NCI-H524 treated with DMSO at 0.1 percent for 48 hours (cell line): ENCODE measurements at places on chromosomes 2 and 18.

- no peak for DNase-seq
Measured at GRCh38 chr18:77395953-77396352, 146.3 kb downstream of the GALR1 start.

- no peak for DNase-seq
Measured at GRCh38 chr2:45898819-45899218, 247.3 kb downstream of the PRKCE start.

DNA sequence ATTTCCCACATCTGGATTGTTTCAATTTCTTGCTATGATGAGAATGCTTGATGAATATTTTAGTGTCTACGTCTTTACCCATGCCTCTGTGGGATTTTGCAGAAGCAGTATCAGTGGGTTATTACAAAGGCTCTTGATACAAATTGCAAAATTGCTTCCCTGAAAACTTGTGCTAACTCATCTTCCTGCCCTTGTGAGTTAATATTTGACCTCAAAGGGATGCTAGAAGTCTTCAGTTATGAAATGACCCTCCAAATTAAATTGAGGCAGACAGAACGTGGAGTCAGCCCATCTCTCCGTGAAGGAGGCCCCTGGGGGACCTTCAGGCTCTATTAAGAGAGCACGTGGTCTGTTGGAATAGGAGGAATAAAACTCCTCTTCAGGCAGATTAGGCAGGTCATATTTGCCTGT, 239.2 kb upstream of the HS6ST1 start:
- DNase-seq: peak; percentile 47

- no peak for DNase-seq
Measured at GRCh38 chr2:201058914-201059313, 12.6 kb downstream of the HYCC2 start.

DNA sequence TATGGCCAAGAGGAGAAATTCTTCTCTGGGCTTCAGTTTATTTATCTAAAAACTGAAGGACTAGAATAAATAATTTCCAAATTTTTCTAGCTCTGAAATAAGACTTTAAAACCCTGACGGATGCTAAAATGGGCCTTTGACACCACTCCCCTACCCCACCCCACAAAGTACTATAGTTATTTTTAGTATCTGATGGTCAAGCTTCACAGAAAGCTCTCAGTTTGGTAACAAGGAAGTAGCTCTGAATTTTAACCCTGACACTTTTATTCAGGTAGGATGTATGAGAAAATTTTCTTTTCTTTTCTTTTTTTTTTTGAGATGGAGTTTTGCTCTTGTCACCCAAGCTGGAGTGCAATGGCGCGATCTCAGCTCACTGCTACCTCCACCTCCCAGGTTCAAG, 2.4 kb downstream of the RBKS start:
- no peak for DNase-seq

DNA sequence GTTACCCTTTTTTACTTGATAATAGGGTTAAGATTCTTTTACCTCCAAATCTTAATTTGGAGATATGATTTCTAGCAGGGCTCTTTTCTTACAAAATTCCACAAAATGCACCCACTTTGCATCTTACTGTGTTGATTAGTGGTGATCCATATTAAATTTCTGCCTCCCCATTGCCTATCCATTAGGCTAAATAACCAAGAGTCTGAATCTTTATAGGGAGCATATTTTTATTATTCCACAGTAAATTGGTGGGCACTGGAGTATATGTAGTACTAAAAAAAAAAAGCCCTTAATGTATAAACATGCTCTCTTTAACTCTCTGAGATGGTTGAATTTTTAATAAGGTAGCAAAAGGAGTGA, 8.1 kb upstream of the TXNDC2 start:
- DNase-seq: no peak

DNA sequence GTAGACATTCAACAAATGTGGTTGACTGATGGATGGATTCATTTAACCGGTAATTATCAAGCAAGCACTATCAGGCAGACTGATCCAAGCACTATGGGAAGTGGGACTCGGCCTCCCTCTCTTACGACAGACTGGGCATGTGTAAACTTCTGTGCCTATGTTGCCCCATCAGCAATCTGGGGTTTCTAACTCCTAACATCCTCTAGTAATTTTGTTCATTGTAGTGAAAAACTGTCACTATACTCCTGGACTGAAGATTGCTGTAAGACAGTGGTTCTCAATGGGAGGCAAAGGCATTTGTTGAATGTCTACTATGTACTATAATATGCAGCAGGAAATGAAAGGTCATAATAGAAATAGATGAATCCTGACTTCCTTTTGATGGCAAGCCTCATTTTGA, 51.2 kb upstream of the CREB1 start:
- DNase-seq: no peak

DNA sequence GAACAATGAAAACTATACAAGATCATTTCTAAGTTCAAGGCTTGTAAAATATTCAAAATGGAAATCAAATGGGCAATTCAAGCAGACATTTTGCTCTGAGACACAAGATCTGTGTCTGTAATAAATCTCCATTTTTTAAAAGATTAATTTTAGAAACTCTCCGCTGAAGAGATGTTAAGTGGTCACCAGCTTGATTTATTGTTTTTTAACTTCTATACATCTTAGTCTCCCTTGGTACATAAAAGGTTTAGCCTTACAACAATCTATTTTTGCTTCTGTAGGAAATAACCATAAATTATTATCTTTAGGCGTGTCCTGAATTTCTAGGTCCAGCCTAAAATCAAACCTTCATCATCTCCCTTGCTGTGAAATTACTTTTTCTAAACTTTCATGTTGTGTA, 553.6 kb downstream of the NRXN1 start:
- no peak for DNase-seq

GRCh38 chr2:213723041-213723560, 438.8 kb downstream of the SPAG16 start:
- no peak for DNase-seq

- no peak for DNase-seq
Measured at GRCh38 chr2:232319067-232319802, 59.3 kb upstream of the ALPP start.

DNA sequence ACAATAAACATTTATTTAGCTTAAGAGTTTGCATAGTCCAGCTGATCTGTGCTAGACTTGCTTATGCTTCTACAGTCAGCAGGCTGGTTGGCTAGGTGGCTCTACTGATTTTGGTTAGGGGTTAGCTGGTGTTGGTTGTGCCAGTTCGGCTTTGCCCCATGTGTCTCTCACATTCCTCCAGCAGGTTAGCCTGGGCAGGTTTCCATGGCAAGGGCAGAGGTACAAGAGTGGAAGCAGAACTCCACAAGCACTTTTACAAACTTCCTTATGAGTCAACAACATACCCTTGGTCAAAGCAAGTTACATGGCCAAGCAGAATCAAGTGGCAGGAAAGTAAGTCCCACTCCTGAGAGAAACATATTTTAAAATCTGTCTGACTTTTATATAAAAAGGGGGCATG, 82.3 kb downstream of the SS18 start:
- no peak for DNase-seq

DNA sequence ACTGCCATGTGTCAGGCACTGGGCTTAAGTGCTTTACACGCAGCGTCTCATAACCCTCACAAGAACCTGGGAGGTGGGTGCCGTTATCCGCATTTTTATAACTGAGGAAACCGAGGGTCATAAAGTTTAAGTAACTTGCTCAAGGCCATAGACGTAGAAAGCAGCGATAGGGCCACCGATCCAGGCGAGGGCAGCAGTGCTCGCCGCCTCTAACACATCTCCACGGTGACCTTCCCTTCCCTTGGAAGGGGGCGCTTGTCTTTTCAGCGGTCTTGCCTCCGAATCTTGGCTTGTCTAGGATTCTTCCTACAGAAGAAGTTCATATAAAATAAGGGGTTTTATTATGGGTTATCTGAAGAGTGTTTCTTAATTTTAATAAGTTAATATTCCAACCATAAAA, 186.6 kb downstream of the GBX2 start:
- no peak for DNase-seq

GRCh38 chr2:188410504-188411235, 119.0 kb downstream of the GULP1 start:
- no peak for DNase-seq

GRCh38 chr2:149737896-149738295, 150.3 kb upstream of the MMADHC start:
- DNase-seq: no peak

GRCh38 chr2:5985536-5986385, 293.6 kb downstream of the SOX11 start:
- DNase-seq: peak; percentile 66

- DNase-seq: no peak
Measured at GRCh38 chr2:30213907-30214463, 17.3 kb upstream of the LBH start.

GRCh38 chr2:192159736-192160135, 35.0 kb downstream of the TMEFF2 start:
- DNase-seq: no peak

DNA sequence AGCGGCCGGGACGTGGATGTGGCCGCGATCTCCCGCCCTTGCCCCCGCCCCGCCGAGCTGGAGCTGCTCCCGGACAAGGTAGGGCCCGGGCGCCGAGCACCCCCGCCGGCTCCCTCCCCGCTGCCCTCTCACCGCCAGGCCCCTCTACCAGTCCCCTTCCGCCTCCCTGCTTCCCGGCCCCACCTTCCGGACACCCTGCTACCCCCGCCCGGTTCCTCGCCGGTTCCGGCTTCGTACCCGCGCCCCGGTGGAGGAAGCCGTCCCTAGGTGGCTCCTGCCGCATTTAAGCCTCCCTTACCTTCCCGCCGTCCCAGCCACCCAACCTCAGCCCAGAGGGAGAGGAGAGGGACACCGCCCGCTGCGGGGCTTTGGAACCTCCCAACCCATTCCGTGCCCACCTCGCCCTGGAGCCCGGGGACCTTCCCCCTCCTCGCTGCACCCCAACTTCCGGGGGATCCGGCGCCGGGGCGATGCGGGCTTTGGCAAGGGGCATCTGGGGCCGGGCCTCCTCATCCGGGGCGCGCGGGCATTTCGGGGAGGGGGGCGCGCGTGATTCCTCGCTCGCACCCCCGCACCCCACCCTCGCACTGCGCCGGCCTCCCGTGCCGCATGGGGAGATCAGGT, 475 bp downstream of the B3GNT2 start:
- DNase-seq: no peak

- no peak for DNase-seq
Measured at GRCh38 chr2:180742801-180743200, 237.6 kb upstream of the UBE2E3 start.

DNA sequence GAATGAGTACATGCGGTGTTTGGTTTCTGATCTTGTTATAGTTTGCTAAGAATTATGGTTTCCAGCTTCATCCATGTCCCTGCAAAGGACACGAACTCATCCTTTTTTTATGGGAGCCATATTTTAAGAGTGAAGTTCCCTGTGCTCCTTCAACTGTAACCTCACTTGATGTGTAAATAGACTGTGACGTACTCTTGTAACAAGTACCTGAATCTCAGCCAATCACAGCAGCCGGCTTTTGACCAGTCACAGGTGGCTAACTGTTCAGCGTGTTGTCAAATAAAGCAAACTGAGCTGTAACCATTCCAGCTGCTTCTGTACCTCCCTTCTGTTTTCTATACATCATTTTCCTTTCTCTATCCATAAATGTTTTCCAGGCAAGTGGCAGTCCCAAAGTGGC, 774.3 kb upstream of the HS6ST1 start:
- DNase-seq: peak; percentile 52

DNA sequence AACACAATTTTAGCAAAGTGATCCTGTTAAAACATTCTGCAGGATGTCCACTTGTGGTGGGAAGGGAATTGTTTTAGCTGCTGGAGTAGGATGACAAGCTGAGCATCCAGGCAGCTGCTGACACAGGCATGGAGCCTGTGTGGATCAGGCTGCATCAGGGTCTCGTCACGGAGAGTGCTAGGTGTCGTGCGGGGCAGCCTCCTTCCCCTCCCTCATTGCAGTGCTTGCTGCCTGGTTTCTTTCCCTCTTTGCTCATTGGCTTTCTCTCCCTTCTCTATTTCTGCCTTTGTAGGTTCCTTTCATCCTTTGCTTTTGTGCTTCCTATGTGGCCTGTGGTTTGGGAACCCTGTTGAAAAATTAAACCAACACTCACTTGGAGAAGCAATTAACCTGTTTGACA, 172.9 kb downstream of the TPGS2 start:
- DNase-seq: no peak

DNA sequence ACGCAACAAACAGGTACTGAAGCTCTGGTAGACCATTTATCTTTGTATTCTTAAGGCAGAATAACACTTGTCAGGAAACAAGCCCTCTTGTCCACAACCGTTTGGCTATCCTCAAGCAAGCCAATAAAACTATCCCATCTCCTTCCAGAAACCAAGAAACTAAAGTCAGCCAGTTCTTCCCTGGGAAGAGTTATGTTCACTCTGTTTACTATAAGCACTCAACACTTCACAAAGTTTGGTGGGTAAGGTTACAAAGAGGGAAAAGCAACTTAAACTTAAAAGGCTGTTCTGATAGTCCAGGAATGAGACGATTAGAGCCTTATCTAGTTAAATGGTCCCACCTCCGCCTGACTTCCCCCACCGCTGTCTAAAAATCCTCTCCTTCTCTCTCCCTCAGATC, 25.6 kb downstream of the LRP2 start:
- DNase-seq: no peak

DNA sequence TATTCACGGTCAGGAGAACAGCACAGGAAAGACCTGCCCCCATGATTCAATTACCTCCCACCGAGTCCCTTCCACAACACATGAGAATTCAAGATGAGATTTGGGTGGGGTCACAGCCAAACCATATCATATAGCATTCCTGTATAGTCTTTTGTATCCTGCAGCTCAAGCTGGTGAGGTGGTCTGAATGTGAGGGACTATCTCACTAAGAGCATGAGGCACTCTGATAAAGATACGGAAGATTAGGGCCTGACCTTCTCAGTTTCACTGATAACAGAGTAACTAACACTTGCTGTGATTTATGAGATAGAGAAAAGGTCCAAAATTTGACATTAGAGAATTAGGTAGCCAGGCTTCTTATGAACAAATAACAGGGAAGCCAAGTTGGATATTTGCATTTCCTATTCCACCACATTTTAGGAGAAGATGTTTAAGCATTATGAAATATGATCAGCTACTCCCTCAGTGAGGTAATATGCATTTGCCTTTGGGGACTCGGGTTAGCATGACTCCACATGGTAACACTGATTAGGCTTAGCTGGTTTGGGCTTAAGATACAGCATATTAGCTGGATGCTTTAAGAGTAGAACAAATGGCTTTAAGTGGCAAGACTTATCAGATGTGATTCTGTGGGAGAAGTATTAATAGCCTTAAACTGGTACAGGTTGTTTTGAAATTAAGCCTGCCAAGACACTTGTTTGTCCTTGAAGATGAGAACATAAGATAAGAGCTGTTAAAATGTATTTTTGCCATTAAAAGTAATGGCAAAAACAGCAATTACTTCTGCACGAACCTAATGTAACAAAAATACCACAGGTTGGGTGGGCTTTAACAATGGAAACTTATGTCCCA, 106.9 kb upstream of the MSTN start:
- no peak for DNase-seq

GRCh38 chr2:144946263-144946662, 426.3 kb upstream of the ZEB2 start:
- DNase-seq: peak; percentile 1

- DNase-seq: peak; percentile 14
Measured at GRCh38 chr2:60565472-60565871, 12.0 kb upstream of the BCL11A start.

- no peak for DNase-seq
Measured at GRCh38 chr2:78870343-78870967, 155.0 kb upstream of the REG3G start.
